ENCODE measurements at places on chromosomes 1 and 21.

GRCh38 chr1:82453511-82454185 is 652.9 kb downstream of the ADGRL2 start:
- no peak for DNase-seq

GRCh38 chr1:2441746-2442145 is 29.4 kb upstream of the PEX10 start:
- DNase-seq = no peak

- no peak for DNase-seq
Measured at GRCh38 chr1:219227360-219228057, 53.8 kb downstream of the LYPLAL1 start.

DNA sequence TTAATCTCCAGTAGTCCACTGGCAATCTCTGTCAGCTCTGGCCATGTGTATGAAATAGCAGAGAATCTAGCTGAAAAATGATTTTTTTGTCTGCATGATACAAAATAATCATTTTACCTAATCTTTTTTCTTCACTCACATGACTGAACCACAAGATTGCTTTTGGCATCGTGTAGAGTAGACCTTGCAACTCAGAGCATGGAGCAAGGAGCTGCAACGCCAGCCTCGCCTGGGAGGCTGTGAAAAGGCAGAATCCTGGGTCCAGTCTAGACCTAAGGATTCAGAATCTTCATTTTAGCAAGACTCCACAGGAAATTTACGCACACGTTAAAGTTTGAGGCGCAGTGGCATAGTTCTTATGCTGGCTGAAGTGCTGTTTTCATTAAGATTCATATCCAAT is 40.2 kb downstream of the TOMM20 start:
- no peak for DNase-seq

DNA sequence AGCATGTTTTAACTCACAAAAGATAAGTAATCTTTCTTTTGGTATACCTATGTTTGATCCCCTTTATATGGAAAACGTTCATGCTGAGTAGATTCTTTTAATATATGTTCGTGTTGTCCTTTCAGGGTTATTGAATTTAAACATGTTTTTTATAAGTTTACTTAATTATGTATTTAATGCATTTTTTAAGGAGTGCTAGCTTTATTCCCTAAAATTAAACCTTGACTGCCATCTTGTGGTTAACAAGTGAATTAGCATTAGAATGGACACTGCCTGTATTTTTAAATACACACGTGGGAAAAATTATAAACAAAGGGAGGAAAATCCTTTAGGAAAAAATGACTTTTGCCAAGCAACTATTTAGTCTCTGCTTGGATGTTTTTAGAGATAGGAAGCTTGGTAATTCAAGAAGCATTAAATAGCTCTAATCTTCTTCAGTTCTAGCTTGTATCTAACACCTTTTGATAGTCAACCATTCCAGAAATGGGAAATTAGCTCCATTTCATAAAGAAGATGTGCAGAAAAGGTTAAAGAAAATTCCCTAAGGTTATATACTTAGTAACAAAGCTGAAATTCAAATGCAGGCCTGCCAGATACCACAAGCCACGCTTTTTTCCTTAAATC is 43.0 kb downstream of the UBE2U start:
- DNase-seq = no peak

DNA sequence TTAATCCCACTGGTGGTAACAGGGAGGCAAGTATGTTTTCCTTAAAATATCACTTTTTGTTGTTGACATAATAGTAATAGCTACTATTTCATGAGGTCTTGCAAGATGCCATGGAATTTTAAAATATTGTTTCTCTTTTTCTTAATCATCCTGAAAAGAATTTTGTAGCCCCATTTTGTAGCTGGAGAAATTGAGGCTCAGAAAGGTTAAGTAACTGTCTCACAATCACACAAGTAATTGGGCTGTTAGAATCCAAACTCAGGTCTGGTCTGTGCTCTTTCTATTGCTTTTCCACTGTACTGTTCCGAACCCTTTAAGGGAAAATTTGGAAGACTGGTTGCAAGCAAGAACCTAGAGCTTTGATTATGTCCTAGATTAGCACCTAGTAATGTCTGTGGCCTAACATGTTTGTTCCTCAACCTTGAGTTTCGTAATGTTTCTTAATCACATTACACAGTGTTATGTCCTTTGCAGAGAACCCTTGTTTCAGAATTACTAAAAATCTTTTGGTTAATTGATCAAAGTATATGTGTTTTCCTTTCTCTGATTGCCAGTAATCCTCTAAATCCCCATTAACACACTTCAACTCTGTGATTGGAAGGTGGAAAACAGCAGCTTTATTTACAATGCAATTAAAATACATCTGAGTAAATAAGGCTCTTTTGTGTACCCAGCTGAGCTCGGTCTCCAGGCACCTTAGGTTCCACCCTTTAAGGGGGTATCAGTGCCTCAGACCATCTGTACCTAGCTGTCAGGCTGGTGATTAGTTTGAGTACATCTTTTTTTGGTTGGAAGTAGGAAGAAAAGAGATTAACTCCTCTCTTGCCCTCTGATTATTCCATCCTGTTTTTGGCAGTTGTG is 10.4 kb downstream of the LRRC42 start:
- no peak for DNase-seq

DNA sequence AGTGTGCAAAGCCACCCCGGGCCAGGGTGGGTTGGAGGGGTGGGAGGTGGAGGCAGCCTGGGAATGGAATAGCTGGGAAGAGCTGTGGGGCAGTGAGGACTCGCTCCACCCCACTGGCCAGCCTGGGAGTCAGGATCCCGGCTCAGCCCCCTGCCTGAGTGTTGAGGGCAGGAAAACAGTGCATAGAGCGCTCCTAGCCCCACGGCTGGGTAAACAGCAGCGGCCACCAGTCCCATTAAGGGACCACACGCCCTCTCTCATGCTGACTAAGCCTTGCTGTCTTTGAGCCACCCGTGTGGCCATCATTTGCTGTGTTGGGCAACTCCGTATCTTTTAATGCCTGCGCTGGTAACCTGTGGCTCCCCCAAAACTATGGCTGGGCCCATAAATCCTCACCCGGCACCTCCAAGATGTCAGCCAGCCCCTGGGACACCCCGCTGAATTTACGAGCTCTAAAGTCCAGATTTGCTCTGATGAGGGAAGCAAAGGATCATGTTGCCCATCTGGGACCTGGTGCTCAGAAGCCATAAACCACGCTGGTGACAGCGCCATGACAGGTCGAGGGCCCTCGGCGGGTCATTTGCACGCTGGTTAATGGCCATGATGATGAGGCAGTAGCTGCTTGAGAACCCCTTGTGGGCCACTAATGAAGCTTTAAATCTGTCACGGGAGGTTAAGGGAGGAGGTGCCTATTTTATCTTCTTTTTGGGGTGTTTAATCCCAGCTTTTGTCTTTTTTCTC is 34.9 kb downstream of the SYF2 start:
- DNase-seq = no peak

GRCh38 chr1:109793089-109793485 is 29.4 kb upstream of the EPS8L3 start:
- DNase-seq = peak; percentile 21

DNA sequence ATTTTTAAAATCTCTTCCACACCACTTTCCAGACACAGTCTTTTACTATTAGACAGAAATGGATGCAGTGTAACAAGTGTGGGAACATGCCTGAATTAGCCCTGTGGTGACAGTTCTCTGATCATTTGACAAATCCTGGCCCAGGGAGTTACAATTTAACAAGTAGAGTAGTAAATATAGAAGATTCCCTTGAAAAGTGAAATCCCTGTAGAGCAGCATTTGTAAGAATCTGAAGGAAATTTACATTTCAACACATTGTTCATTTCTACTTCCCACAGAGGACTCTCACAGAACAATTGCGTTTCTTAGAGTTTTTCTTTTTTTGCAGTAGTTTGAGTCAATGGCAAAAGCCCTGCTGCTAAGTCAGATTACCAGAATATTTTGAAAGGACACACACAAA is 458.3 kb upstream of the BRINP3 start:
- no peak for DNase-seq

- DNase-seq = no peak
Measured at GRCh38 chr21:29582855-29583254, 284.1 kb downstream of the BACH1 start.

- DNase-seq = no peak
Measured at GRCh38 chr21:37627074-37627473, 260.5 kb downstream of the DYRK1A start.

- DNase-seq = no peak
Measured at GRCh38 chr1:6646499-6647148, 22.0 kb downstream of the THAP3 start.

DNA sequence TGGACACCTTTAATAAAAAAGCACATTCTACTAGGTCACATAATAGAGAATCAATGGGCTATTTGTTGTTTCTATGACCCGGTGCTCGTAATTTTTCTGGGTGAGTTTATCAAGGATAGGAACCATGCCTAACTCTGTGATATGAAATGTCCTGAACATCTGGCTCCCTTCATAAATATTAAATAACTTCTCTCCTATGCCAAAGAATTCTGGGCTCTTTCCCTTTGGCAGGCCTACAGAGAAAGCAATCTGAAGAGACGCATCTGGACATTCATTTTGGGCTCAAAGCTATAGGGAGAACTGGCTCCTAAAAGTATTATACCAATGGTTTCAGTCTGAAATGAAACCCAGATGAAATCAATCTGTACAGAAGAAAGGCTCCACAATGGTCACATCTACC is 38.8 kb upstream of the ANGPTL7 start:
- DNase-seq = no peak

DNA sequence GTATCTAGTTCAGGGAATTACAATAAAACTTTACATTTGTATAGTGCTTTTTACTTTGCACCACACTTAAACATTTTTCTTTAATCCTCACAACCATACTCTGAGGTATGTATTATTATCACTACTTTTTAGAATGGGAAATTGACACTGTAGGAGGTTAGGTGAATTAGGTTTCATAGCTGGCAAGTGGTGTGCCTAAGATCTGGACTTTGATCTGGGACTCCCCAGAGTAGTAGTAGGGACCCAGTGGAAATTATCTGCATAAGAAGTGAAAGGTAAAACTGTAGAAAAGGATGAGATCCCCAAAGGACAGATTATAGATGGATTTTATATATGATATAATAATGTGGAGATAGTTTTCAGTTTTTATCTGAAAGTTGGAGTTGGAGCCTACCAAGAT is 85.6 kb downstream of the PPP1R12B start:
- DNase-seq = no peak

All from stimulated activated CD8-positive, alpha-beta memory T cell treated with anti-CD3 and anti-CD28 coated beads, Interleukin-4, amount 100 ng/mL, for 48 hours (primary cell).